ENCODE measurements at places on chromosomes 3 and 15. TPM values are rescaled to one million over a fixed set of nuclear protein-coding genes. Genes with fewer than 3 reads are reported as not detected.

GRCh38 chr15:58880320-58880719 is 53.2 kb downstream of the SLTM start:
- no peak overlapping the region for H3K4me3 ChIP-seq
- no peak overlapping the region for H3K27ac ChIP-seq
- no peak for DNase-seq
- no peaks in the 10 kb centered on the region for H3K27me3 ChIP-seq
- H3K36me3 ChIP-seq: peaks cover 87% of the 10 kb centered on the region

DNA sequence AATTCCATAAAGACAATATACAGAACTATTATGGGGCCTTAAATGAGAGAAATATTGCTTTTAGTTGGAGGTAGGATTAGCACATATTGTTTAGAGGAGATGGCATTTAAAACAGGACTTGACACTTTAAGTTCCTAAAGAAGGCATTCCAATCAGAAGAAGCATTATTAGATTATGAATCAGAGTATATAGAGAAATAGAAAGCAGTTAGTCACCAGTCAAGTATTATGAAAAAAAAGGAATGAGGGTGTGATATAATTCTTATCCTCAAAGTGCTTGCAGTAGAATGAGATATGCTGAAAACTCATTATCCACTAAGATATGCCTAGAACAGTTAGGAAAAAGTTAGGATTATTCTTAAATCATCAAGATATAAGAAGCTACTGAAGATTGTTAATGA is 456.2 kb downstream of the ZNF385D start:
- H3K4me3 ChIP-seq: no peak overlapping the region
- H3K27me3 ChIP-seq: no peaks in the 10 kb centered on the region
- DNase-seq: no peak
- H3K27ac ChIP-seq: no peak overlapping the region
- no peaks in the 10 kb centered on the region for H3K4me1 ChIP-seq

The A4GNT gene
- total RNA-seq: not detected

DNA sequence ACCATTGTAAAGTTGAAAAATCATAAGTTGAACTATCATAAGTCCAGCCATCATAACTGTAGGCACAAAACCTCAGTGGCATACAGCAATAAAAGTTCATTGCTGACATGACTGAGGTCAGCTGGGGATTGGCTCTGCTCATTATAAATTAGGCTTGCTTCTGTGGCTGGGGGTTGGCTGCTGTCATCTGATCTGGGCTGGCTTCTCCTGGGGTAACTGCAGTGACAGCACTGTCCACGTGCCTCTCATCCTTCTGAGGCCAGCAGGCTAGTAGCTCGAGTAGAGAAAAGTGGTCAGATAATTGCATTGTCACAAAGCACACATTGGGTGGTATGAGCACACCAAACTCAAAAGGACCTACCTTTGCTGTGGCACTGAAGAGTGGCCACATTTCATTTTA is 31.3 kb downstream of the CMTM7 start:
- no peaks in the 10 kb centered on the region for H3K27me3 ChIP-seq
- no peak overlapping the region for H3K4me3 ChIP-seq
- H3K4me1 ChIP-seq: peaks cover 69% of the 10 kb centered on the region
- peak; percentile 4 for DNase-seq
- H3K27ac ChIP-seq: peak overlapping the region; percentile 80

The CFAP20DC gene
- 1.6 TPM for total RNA-seq

DNA sequence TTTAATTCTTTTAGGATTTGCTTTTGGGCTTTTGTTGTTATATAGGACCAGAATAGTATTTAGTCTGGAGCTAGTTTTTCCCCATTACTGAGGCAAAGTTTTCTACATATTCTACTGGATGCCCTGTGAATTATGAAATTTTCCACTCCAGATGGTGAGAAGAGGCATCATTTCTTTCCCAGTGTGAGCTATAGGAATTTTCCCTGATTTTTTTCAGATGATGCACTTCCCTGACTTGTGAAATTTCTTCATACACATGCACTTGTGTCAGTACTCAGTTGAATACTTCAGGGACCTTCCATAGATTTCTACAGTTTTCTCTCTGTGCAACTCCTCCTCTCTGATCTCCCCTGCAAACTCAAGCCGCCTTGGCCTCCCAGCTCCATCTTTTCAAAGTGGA is 73.7 kb upstream of the SLCO2A1 start:
- no peak overlapping the region for H3K27ac ChIP-seq
- no peak overlapping the region for H3K4me3 ChIP-seq
- no peak for DNase-seq

GRCh38 chr3:39383881-39384664 is 903 bp downstream of the SLC25A38 start:
- H3K4me1 ChIP-seq: peaks cover 42% of the 10 kb centered on the region
- no peaks in the 10 kb centered on the region for H3K27me3 ChIP-seq
- peak overlapping the region; percentile 98 for H3K4me3 ChIP-seq
- peaks cover 22% of the 10 kb centered on the region for H3K36me3 ChIP-seq
- peak; percentile 96 for DNase-seq

The IGSF11 gene
- total RNA-seq: not detected

DNA sequence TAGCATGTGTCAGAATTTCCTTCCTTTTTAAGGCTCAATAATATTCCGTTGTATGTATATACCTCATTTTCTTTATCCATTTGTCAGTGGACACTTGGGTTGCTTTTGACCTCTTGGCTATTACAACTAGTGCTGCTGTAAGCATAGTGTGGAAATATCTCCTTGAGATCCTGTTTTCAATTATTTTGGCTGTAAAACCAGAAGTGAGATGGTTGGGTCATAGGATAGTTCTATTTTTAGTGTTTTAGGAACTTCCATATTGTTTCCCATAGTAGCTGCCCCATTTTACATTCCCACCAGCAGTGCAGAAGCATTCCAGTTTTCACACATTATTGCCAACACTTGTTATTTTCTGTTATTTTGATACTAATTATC is 70.4 kb upstream of the C15orf39 start:
- peak overlapping the region; percentile 58 for H3K4me3 ChIP-seq
- H3K27me3 ChIP-seq: no peaks in the 10 kb centered on the region
- H3K36me3 ChIP-seq: no peaks in the 10 kb centered on the region
- peaks cover 28% of the 10 kb centered on the region for H3K4me1 ChIP-seq

The MUC20 gene
- 5.0 TPM for total RNA-seq

DNA sequence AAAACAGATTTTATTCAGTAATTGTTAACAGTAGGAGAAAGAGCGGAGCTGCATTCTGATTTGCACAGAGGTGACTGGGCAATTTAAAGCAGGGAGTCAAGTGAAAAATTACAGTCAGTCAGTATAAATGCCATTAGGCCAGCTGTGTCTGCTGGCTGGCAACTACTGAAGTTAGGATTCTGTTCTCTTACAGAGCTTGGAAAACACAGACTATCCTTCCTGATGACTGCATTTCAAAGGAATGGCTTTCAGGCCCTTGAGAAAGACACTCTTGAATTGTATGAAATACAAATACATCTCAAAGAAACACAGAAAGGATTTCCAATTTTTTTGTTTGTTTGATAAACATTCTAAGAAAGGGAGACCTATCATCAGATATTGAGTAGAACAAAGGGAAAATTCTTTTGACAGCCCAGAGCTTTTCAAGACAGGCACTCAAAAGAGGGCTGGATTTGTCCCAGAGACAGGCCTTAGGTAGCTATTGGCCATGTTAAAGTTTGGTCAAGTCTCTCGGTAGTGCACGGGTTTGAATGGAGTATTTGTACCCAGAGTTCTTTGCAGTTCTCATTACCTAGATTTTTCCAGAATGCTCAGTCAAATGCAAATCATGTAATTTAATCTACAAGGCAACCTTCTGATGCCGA is 551.2 kb upstream of the CCDC54 start:
- no peak for DNase-seq
- H3K36me3 ChIP-seq: no peaks in the 10 kb centered on the region
- H3K4me3 ChIP-seq: no peak overlapping the region
- peaks cover 19% of the 10 kb centered on the region for H3K4me1 ChIP-seq
- H3K27me3 ChIP-seq: peaks cover 2% of the 10 kb centered on the region

The TMEM207 gene
- total RNA-seq: not detected

DNA sequence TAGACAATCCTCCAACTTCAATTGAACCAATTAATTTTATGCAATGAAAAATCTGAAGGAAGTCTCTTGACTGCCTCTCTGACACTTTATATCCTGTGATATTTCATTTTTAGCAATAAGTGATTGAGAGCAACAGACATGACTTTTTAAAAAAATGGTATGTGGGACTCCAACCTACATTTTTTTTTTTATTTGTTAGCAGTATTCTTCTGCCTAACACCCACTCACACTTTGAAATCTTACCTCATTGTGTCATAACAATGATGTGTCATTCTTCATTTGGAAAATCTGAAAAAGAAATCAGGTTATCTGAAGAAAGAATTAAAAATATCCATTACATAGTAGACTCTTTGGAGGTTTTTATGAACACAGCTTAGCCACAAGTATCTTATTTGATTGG is 541.3 kb upstream of the KCNMB2 start:
- no peak overlapping the region for H3K4me3 ChIP-seq
- peaks cover 23% of the 10 kb centered on the region for H3K4me1 ChIP-seq
- peak overlapping the region; percentile 84 for H3K27ac ChIP-seq

- H3K4me3 ChIP-seq: no peak overlapping the region
- peak; percentile 38 for DNase-seq
- no peaks in the 10 kb centered on the region for H3K27me3 ChIP-seq
- peak overlapping the region; percentile 55 for H3K27ac ChIP-seq
Observed at GRCh38 chr3:158659454-158660237, 12.8 kb downstream of the LXN start.

DNA sequence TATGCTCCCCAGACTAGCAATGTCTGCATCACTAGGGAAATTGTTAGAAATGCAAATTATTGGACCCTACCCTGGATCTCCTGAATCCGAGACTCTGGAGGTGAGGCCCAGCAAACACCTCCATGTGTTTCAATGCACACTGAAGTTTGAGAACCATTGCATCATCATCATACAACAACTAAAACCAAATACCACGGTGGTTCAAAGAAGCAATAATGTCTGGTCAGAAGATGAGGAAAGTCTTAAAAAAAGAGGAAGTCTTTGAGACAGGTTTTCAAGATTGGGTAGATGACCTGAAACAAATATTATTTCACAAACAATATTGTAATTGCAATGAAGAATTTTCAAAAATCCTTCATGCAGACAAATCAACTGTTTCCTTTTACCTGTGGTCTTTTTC is 60.3 kb upstream of the TRA2B start:
- H3K27me3 ChIP-seq: peaks cover 40% of the 10 kb centered on the region
- no peaks in the 10 kb centered on the region for H3K36me3 ChIP-seq
- no peaks in the 10 kb centered on the region for H3K4me1 ChIP-seq
- no peak overlapping the region for H3K4me3 ChIP-seq

GRCh38 chr3:14307656-14308302 is 94.6 kb upstream of the SLC6A6 start:
- no peak overlapping the region for H3K27ac ChIP-seq
- no peak for DNase-seq
- H3K4me1 ChIP-seq: peaks cover 2% of the 10 kb centered on the region
- no peaks in the 10 kb centered on the region for H3K36me3 ChIP-seq
- no peak overlapping the region for H3K4me3 ChIP-seq
- H3K27me3 ChIP-seq: peaks cover 13% of the 10 kb centered on the region

Measured in activated T-helper 2 cell treated with anti-CD3 and anti-CD28 coated beads, Interferon-gamma antibody, Interleukin-2, Interleukin-4, amounts not matched to agents 10 μg/mL and 5 μg/mL and 100 μg/mL, durations not matched to agents 14 hours and 24 hours and 36 hours (primary cell).